ENCODE measurements at places on chromosomes 16 and 17. TPM values are rescaled to one million over a fixed set of nuclear protein-coding genes. Genes with fewer than 3 reads are reported as not detected.
A peak's percentile ranks its signal among the peaks of the same experiment; 100 is the strongest.

The OTOP2 gene
- total RNA-seq, result 0.05 TPM

The SLC22A31 gene
- total RNA-seq, result 0.33 TPM

The NAGS gene
- total RNA-seq, result 1.3 TPM

DNA sequence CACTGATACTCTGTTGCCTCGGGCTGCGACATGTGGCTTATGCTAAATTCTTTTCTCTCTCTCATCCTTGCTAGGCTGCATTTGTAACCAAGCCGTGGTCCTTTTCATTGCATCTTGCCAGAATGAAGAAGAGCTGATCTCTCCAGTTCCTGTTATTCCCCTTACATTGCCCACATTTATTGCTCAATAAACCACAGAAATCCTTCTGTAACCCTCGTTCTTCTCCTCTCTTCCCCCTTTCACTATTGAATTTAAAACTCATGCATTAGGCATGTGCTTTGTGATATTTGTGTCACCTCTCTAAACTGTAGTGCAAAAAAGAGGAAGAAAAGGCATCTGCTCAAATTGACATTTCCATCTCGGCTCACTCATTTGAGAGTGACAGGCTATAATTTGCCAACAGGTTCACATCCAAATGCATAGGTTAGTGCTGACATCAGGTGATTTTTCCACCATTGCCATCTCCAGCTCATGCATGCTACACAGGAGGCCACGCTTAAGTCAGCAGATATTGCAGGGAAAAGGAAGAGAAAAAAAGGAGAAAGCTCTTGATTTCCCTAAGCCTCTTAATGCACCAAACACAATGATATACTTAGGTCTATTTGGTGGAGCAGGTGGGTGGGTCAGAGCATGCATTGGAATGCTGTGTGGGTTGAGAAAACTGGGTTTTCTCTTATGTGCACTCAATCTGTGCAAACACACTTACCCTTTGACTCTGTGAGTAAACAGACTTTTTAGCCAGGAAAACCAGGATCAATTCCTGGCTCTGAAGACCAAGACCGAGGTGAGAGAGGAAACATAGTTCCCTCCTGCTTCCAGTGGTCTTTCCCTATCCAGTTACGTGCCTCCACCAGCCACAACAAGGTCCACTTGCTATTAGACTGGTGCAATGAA, 642.7 kb downstream of the HS3ST4 start:
- H3K4me3 ChIP-seq, result no peak overlapping the region
- H3K27me3 ChIP-seq, result no peaks in the 10 kb centered on the region
- no peak for DNase-seq
- no peak overlapping the region for H3K27ac ChIP-seq
- no peaks in the 10 kb centered on the region for H3K4me1 ChIP-seq

DNA sequence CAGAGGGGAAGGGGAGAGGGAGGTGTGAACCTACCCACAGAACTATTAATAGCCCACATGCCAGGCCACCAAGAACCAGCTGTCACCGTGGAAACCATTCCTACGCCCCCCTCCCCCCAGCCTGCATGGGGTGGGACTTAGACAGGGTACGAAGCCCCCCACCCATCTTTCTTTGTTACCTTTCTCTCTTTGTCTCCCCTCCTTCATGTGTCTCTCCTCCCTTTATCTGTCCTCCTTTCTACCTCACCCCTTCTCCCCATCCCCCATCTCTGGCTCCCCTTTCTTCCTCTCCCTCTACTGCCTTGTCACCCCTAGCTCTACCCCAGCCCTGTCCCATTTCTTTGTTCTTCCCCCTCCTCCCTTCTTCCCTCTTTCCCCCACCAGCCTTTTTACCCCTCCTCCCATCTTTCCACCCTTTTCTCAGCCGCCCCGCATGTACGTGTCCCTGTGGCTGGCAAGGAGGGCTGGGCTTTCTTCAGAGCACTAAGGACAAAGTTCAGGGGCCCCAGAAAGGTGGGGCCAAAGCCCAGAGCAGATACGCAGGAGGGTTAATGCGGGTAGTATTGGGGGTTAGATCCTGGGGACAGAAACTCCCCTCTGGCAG, 8.0 kb downstream of the THRA start:
- peak overlapping the region; percentile 56 for H3K27ac ChIP-seq
- no peak for DNase-seq
- H3K4me3 ChIP-seq, result no peak overlapping the region
- H3K36me3 ChIP-seq, result peaks cover 7% of the 10 kb centered on the region
- H3K4me1 ChIP-seq, result peaks cover 85% of the 10 kb centered on the region
- H3K27me3 ChIP-seq, result no peaks in the 10 kb centered on the region

DNA sequence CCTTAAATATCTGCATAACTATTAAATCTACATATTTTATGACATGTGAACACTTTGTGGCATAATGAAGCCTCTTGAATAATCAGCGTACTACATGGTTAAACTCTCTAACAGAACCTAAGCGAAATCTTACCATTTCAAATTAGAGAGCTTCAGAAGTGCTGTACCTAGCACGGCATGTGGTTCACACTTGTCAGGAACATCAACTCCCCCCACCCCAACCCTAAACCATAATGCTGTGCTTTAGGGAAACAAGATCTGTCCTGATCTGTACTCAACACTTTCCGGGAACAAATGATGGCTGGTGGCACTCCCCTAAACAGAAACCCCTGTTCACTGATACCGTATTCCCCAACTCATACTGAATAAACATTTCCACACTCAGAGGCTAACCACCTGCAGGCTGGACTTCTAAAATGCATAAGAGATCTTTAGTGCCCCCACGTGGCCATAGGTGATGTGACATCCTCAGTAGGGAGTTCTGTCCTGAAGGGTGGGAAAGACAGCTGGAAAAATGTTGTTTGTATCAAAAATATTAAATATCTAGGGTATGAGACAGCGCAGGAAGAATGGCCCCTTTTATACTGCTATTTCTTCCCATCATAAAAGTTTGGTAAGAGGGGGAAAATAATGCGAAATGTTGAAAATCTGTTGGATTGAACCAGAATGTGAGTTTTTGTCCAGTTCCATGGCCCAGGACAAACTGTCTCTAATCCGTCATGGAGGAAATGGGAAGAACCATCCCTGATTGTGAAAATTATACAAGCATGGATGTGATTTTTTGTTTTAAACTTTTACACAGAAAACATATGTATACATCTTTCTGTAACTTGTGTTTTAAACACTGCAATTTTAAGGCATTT, 88.6 kb downstream of the USP31 start:
- no peak overlapping the region for H3K27ac ChIP-seq
- peak; percentile 31 for DNase-seq
- no peaks in the 10 kb centered on the region for H3K4me1 ChIP-seq
- H3K27me3 ChIP-seq, result no peaks in the 10 kb centered on the region

DNA sequence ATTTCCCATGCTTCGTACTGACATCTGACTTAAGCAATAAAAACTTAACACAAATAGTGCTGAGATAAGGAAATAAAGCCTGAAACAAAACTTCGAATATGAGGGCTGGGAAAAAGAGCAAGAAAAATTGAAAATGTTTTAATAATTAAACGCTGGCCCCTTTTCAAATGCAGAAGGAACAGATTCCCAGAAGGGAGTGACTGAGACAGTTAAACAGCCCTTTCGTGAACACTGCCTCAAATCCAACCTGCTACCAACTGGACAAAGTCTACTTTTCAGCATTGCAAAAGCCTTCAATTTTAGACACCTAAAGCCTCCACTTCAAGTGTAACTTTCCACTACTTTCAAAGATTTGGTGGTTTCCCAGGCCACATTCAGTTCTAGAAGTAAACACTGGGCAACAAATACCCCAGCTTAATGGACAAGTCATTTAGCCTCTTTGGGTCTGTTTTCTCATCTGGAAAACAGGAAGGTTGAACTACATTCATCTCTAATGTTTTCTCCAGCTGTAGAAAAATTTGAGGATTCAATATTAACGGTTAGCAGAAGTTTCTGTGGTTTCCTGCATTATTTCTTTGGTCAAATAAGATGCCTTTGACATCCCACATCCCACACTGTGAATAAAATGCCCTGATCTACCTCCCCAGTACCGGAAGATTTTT, 11.8 kb downstream of the RFFL start:
- peaks cover 66% of the 10 kb centered on the region for H3K4me1 ChIP-seq
- H3K27ac ChIP-seq, result peak overlapping the region; percentile 98
- H3K4me3 ChIP-seq, result peak overlapping the region; percentile 1
- no peak for DNase-seq
- no peaks in the 10 kb centered on the region for H3K27me3 ChIP-seq
- no peaks in the 10 kb centered on the region for H3K36me3 ChIP-seq

GRCh38 chr16:75471723-75472633, 7.5 kb upstream of the TMEM170A start:
- no peak overlapping the region for H3K27ac ChIP-seq
- no peaks in the 10 kb centered on the region for H3K4me1 ChIP-seq
- no peak for DNase-seq

GRCh38 chr16:63066552-63066951, 1030.3 kb upstream of the CDH8 start:
- no peaks in the 10 kb centered on the region for H3K36me3 ChIP-seq
- no peaks in the 10 kb centered on the region for H3K27me3 ChIP-seq
- no peaks in the 10 kb centered on the region for H3K4me1 ChIP-seq
- no peak for DNase-seq
- no peak overlapping the region for H3K4me3 ChIP-seq

GRCh38 chr17:27322690-27323508, 29.0 kb downstream of the WSB1 start:
- no peaks in the 10 kb centered on the region for H3K4me1 ChIP-seq
- DNase-seq, result no peak
- peaks cover 4% of the 10 kb centered on the region for H3K36me3 ChIP-seq
- no peak overlapping the region for H3K27ac ChIP-seq
- H3K4me3 ChIP-seq, result no peak overlapping the region

DNA sequence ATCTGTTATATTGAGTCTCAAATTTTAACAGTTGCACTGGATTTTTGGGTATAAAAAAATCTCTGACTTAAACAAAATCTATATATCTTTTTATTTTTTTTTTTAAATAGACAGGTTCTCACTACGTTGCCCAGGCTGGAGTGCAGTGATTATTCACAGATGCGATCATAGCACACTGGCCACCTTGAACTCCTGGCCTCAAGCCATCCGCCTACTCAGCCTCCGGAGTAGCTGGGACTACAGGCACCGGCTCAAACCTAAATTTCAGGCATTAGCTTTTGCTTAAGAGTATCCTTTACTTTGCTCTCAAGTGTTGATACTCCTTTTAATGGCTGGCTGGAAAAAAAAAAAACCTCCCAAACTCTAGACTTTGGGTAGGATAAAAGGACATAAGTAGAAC, 61.6 kb downstream of the RPGRIP1L start:
- H3K4me3 ChIP-seq, result no peak overlapping the region
- H3K4me1 ChIP-seq, result no peaks in the 10 kb centered on the region
- DNase-seq, result no peak
- no peak overlapping the region for H3K27ac ChIP-seq
- H3K36me3 ChIP-seq, result no peaks in the 10 kb centered on the region

DNA sequence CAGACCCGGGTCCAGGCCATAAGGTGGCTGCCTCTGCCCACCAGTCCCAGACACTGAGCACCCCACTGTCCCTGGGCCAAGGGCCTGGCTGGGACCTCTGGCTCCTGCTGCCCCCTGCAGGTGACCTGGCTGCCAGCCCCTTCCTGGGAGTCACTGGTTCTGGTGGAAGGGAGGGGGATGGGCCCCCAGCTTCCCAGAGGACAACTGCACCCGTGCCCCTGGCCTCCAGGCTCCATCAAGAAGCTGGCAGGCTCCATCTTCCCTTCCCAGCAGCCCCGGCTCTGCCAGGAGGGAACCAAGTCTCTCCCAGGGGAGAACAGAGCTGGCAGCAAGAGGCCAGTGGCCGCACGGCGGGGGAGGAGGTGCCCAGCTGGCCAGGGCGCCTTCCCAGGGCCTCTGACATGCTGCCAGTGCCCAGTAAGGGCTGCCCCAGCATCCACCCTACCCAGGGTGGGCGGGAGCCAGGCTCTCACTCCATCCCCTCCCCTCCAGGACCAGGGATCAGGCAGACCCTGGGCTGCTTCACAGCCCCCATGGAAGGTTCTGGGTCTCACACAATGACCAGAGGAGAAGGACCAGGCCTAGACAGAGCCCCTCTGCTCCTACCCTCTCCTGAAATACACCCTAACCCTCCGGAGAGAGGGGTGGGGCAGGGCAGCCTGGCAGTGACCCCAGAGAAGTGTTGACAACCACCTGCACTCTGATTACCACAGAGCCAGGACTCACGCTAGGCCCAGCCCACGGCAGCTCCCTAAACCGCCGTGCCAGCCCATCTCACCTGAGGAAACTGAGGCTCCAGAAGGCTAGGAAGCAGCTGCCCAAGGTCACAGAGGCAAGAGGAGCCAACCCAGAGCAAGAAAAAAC, 3.6 kb downstream of the CLUH start:
- no peaks in the 10 kb centered on the region for H3K27me3 ChIP-seq
- peaks cover 32% of the 10 kb centered on the region for H3K4me1 ChIP-seq
- no peak overlapping the region for H3K27ac ChIP-seq
- peaks cover 10% of the 10 kb centered on the region for H3K36me3 ChIP-seq
- no peak overlapping the region for H3K4me3 ChIP-seq
- DNase-seq, result no peak

- peaks cover 19% of the 10 kb centered on the region for H3K4me1 ChIP-seq
- no peak for DNase-seq
- H3K27ac ChIP-seq, result no peak overlapping the region
- no peaks in the 10 kb centered on the region for H3K36me3 ChIP-seq
- no peak overlapping the region for H3K4me3 ChIP-seq
These were observed 4.4 kb downstream of the MYL4 start for GRCh38 chr17:47213540-47213939.

- H3K36me3 ChIP-seq, result peaks cover 12% of the 10 kb centered on the region
- no peak for DNase-seq
- no peaks in the 10 kb centered on the region for H3K4me1 ChIP-seq
- H3K27ac ChIP-seq, result no peak overlapping the region
These were observed 180.8 kb downstream of the FTO start for GRCh38 chr16:53884748-53885147.

DNA sequence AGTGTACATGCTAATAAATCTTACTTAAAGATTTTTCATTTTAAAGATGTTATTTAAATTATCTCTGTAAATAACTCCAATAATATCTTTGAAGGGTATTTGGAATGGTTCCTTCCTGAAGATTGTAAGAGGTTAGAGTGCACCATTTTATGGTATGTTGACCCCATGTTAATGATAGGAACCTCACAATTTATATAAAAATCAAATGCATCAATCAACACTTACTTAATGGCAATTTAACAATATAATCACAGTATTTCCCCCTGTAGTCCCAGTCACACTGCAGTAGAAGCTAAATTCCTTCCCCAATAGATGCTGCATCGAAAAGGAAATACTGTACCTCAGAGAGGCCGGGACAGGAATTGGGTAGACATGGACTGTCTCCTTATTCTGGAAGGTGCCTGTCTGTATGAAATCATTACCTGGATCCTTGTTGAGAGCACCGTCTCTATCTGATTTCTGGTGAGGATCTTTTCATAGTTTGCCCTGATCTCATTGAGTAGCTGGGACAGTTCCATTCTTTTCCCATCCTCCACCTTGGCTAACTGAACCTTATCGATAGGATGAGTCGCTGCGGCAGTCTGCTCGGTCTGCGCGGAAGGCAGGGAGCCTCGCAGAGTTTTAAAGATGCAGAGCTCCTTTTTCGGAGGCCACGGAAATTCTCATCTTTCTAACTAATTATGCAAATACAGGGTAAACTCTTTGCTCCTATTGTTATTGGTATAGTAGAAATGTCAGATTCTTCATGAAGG, at the start of gene KRT222:
Gene KRT222, minus strand, starts transcription at position 596 of the 752 bp plus-strand sequence. Its CDS starts 78 bp downstream, at position 518.
- H3K27ac ChIP-seq, result no peak within 1 kb of the TSS
- peaks cover 2% of the 10 kb centered on the region for H3K4me1 ChIP-seq
- DNase-seq, result no peak
